Stimulated activated CD8-positive, alpha-beta memory T cell treated with anti-CD3 and anti-CD28 coated beads, Interleukin-4, amount 100 ng/mL, for 1 hour (primary cell): ENCODE measurements at places on chromosomes 3 and 15.

DNA sequence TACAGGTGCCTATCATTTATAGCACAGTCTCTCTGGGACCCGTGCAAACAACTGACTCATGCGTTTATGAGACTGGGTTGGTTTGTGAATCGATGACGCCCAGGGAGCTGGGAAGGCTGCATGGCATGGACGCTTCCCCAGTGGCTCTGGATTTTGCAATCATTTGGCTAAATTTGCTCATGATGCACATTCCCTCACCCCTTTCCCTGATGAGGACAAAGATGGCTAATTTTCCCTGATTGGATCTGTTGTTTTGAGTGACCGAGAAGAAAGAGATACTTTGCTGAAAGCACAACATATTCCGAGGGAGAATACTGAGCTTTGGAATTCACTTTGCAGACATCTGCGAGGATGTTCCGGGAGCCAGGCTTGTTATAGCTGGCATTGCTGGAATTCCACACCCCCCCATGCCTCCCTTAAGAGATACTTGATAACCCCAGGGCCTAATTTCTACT lies 51.1 kb downstream of the CGNL1 start:
- no peak for DNase-seq

GRCh38 chr3:152069871-152070270 lies 196.4 kb downstream of the SUCNR1 start:
- no peak for DNase-seq

DNA sequence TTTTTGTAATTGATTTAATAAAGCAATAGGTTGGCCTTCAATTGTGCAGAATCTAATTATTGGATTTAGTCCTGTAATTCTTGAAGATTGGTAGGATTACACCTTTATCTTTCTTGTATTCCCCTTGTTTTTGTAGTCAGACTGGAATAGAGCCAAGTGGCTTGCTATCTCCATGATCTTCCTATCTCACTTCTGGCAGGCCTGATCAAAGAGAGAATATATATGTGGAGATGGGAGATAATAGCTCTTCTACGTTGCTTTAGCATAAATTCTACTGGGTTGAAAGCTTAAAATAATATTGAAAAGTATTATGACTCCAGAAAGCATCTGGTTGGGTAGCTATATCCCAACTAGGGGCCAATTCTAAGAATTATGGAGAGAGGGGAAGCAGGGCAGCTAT lies 16.9 kb upstream of the IFT57 start:
- no peak for DNase-seq

DNA sequence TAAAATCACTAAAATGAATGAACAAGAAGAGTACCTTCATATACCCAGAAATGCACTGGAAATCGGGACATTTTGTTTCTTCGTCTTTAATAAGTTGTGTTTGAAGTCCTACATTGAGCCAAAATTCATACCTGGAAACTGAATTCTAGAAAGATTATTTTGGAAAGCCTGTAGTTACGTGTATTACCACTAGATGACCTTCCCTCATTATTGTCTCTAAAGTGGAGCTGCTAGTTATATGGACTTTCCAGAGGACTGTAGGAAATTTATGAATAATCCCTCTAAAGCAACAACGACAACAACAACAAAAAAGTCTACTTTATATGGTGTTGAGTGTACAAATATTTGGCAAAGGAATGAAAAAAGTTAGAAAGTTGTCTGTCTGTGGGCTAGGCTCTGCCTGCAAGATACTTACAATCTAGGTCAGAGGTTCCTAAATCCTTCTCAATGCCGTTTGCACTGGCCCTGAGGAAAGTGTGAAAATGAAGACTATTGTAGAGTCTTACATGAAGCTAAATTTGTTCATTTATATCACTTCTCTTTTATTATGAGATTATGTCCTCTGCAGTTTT lies 234.8 kb upstream of the NR2E3 start:
- no peak for DNase-seq

DNA sequence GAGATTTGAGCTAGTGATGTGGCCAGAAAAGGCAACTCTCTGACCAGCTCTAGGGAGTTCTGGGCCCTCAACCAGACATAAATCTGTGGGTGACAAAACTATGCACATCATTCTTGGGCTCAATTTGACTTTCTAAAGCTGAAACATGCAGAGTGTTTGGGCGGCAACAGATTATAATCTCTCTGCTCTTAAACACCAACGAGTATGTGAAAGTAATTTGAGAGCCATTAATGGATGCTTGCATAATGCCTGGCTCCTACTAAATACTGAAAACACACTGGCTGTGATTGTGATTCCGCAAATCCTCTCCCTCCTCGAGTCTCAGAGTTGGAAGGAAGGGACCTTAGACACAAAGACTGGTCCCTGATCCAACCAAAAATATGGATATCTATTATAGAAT lies 186.7 kb downstream of the UACA start:
- no peak for DNase-seq

DNA sequence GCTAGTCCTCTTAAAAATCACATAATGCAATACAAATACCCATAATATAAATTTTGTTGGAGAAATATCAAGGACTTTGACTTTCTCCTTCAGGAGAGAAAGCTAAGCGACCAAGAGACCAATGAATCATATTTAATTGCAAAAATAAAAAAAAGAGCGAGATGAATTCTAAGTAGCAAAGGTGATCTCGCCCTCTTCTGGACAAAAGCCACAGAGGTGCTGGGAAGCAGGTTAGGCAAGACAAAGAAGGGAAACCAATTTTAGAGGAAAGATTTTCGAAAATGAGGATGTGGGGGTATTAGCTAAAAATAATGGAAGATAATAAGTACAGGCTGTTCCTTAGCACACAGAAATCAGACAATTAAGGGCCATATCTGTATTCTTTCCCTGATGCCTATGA lies 111.4 kb upstream of the PLAAT1 start:
- DNase-seq: no peak
